ENCODE measurements at places on chromosomes 7 and 10.
A peak's percentile ranks its signal among the peaks of the same experiment; 100 is the strongest.

GRCh38 chr7:14837216-14837615, 65.3 kb downstream of the DGKB start:
- DNase-seq = no peak

DNA sequence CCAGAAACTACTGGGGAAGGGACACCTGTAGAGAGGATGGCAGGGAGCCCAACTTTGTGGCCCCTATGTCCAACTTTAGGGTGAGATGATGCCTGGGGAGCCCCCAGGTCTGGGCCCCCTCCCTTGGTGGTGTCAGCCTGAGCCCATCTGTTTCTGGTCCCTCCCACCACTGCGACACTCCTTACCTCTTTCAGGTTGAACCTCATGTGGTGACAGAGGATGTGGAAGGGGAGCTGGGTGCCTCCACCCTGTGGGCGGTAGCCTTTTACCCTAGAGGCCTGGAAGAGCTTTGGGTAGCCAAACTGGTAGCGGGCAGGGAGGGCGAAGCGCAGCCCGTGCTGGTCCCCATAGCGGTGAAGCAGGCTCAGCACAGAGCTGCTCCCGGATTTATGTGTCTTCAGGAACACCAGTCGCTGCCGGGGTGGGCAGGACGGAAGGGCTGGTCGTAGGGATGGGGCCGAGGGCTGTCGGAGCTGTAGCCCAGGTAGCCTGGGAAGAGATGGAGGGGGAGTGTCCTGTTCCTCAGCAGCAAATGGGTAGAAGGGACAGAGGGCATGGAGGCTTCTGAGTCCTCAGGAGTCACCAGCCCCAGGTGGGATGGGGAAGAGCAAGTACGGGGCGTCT, 2.0 kb downstream of the GAL3ST4 start:
- peak; percentile 39 for DNase-seq

GRCh38 chr7:36147361-36147760, 5.7 kb upstream of the EEPD1 start:
- no peak for DNase-seq

DNA sequence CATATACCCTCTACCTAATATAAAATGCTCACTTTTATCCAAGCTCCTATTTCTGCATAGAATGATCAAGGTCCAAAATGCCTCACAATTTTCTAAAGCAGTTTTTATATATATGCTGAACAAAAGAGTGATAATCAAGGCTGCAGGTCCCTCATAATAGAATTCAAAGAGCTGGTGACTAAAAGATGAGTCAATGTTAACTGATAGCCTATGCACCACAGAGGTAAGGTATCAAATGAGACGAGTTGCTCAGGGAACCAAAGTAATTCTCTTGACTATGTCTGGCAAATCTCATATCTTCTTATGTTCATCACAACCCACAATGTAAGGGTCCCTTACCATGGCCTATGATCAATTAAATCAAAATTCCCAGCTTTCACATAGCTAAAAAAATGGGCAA, 15.2 kb downstream of the PDZD8 start:
- peak; percentile 20 for DNase-seq

- DNase-seq = peak; percentile 35
Measured at GRCh38 chr10:31490858-31491504, 172.0 kb downstream of the ZEB1 start.
